Right renal pelvis (tissue), 4 donors: ENCODE measurements at places on chromosomes 1 and 21. TPM values are rescaled to one million over a fixed set of nuclear protein-coding genes. Genes with fewer than 3 reads are reported as not detected.

DNA sequence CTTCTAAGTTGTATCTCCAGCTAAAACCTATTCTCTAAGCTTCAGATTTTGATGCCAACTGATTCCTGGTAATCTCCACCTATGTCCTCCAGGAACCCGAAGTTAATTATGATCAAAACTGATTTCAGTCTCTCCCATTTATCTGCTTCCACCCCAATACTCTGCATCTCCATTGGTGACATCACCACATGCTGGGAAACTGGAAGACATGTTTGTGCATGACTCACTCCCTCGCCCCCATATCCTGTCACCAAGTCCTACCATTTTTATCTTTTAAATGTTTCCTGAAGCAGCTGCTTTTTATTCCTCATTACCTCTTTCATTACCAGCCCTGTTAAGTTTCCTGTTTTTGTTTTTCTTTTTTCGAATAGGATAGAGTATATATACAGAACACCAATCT lies 228.5 kb downstream of the LRRC40 start:
- no peak for DNase-seq

DNA sequence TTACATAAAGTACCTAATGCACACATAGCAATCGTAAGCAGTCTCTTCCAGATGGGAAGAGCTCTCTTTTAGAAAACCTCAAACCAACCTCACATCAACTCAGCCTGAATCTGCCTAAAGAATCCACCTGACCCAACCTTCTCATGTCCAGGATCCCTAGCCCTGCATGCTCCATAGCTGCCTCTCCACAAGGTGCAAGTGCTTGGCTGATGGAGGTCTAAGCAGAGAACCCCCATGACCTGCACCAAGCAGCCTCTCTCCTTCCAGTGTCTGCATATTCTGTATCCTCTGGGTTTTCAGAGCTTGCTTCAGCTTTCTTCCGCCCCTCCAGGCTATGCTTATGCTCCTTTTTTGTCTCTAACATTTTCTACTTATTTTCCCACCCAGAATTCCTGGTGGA lies 2.5 kb downstream of the LY9 start:
- no peak for DNase-seq

DNA sequence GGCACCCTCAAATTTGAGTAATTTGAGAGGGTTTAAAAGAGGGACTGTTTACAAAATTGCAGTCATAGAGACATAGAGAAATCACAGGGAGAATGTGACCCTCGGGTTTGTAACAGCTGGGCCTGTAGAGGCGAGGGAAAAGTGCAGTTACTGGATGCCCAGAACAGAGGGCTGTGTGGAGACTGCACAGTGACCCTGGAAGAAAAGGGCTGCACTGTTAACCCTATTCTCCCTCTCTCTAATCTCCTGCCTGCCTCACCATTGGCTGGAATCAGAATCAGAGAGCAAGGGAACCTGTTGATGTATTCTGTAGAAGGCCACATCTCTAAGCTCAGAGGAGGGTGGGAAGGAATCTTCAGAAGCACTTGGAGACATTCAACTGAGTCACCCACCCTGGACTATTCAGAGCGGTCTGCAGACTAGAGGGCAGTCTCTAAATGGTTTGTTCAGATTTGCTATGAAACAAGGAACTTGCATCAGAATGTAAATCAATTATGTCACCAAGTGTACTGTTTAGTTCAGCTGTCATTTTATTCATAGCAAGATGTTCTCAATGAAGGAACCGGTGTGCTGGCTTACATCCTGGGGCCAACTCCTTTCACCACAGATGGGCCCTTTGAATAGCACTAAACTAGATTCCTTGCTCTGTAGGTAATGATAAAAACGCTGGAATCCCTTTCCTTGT lies 132.2 kb upstream of the HOOK1 start:
- DNase-seq = no peak

DNA sequence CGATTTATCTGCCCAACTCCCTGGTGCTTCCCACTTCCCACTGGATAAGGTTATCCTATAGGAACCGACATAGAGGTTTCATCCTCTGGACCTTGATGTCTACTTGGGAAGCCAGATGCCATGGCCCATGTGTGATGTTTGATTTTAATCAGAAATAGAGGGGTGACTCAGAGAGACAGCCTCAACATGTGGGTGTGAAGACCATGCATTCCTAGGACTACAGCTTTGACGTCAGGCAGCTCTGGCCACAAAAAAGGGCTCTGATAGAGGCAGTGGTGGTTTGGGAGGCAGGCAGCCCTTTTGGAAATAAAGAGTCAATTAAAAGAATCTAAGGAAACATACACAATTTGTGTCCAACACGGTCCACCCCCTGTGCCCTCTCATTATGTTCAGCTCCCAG lies 5.2 kb upstream of the SH2D2A start:
- DNase-seq = no peak

DNA sequence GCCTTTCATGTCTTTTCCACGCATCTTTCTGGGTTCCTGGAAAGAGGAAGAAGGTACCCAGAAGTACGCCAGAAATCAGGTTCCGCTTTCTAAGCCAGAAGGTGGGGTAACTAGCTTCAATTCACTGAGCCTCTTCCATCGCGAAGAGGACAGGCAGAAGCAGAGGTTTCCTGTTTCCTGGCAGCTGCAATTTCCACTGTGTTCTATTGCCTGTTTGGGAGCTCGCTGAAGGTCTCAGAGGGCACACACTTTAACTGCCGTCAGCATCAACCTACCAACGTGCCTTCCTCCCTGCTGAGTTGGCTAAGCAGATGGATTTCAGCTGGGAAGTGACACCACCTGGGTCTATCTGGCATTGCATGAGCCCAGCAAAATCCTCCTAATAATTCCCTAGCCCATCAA lies 10.0 kb downstream of the NCF2 start:
- peak; percentile 31 for DNase-seq

DNA sequence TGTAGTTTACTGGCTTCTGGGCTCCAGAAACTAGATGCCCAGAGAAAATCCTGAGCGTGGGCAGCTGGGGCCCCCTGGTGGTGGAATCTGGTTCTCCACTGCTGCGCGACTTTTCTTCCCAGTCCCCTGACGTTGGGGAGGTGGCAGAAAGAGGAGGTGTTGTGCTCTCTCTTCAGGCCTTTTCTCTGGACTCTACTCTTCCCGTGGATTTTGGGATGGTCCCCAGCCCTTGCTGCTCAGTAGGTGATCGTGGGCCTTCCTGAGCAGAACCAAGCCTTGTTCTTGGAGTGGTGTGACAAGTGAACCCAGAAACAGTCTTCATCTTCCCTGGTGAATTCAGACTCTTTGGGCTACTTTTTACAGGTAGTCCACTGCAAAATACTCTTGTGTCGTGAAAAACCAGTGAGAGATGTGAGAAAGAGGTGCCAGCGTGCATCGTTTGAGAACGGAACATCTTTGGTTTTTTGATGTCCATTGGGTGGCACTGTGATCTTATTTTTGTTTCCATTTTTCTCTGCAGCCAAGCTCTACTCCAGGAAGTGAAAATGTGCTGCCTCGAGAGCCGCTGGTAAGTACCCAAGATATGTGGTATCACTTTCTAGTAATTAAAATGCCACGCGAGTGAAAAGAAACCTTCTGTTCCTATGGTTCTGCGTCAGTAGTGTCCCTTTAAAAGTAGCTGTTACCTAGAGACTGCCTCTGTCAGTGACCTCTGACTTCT lies 20.2 kb downstream of the PEX14 start:
- DNase-seq = no peak

- DNase-seq = no peak
Measured at GRCh38 chr1:202850593-202851362, 38.2 kb downstream of the RABIF start.

GRCh38 chr1:13703128-13703513 lies 3.1 kb downstream of the PRDM2 start:
- no peak for DNase-seq

DNA sequence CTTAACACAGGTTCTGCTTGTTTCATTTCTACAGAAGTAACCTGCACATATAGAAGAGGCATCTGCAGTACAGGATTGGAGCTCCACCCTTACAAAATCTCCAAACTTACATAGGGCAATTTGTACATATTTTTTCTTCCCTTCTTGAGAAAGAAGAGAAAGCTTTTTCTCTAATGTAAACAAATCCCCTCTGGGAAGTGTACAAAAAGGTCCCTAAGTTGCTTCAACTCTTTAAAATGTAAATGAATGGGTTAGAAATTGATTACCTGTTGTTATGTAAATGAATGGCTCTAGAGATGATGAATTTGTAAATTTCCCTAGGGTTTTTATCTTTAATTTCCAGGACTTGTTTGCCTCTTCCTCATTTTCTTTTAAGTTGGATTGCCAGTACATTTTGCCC lies 1183.7 kb downstream of the MRPL39 start:
- no peak for DNase-seq

- DNase-seq = no peak
Measured at GRCh38 chr21:38741950-38742256, 63.8 kb upstream of the ETS2 start.

DNA sequence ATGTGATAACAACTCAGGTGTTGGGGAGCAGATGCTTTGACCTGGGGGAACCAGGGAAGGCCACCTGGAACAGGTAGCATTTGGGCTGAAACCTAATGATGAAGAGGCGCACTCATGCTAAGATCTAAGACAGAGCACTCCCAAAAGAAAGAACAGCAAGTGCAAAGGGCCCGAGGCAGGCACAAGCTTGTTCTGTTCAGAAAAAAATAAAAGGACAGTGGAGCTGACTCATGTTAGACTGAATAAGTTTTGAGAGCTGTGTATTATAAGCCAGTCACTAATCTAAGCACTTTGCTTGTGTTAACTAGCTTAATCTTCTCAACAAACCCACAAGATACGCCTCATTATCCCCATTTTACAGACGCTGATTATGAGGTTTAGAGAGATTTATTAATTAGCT lies 90.1 kb downstream of the MATN1 start:
- no peak for DNase-seq

GRCh38 chr1:24418898-24419628 lies 3.5 kb downstream of the NIPAL3 start:
- DNase-seq = no peak

GRCh38 chr1:156795787-156796186 lies 20.9 kb downstream of the SH2D2A start:
- DNase-seq = no peak

DNA sequence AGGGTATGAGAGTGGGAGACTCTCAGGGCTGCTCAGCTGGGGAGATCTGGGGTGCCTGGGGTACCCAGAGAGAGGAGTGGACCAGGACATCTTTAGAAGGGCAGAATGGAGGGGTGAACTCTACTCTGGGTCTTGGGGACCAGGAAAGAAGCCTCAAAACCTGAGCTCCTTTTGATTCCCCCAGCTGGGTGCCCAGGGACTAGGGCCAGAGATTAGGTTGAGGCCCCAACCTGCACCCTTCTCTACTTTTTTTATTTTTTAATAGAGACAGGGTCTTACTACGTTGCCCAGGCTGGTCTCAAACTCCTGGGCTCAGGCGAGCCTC lies 1.9 kb downstream of the PDZK1IP1 start:
- DNase-seq = no peak

- no peak for DNase-seq
Measured at GRCh38 chr1:12480748-12481362, 137.2 kb downstream of the DHRS3 start.

GRCh38 chr1:107941531-107941930 lies 23.4 kb downstream of the VAV3 start:
- DNase-seq = no peak

DNA sequence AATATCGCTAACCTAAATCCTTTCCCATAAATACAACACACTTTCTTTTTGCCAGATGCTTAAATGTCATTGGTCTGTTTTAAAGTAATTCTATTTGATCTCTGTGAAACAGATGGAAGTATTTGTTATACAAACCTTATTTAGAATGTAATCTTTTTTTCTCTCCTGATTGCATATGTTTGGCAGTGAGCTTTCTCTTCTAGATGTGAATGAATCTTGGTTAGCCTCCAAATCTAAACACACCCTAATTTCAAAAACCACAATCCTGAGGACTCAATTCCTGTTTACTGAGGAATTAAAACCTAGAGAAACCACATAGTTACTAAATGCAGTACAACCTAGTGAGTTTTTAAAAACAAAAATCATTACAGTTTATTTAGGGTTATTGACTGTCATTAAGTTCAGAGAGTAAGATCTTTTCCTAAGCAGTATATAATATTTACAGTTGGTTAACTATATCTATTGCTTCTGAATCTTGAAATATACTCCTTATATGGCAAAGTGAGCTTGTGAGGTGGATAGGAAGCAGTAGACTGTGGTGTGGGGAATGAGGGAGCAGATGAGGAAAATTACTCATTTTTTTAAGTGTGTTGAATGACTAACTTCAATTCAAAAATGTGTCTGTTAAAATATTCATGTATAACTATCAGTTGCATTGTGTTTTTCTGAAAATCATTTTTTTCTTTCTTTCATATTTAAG lies 218.7 kb downstream of the FMN2 start:
- no peak for DNase-seq

GRCh38 chr1:202240956-202241355 lies 47.4 kb downstream of the LGR6 start:
- DNase-seq = no peak

DNA sequence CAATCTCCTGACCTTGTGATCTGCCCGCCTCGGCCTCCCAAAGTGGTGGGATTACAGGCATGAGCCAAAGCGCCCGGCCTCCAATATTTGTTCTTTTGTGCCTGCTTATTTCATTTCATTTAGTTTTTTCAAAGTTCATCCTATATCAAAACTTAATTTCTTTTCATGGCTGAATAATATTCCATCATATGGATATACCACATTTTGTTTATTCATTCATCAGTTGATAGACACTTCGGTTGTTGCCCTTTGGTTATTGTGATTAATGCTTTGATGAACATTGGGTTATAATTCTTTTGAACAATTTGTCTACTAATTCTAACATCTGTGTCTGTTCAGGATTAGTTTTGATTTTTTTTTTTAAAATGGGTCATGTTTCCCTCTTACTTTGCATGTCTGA lies 41.7 kb downstream of the SFPQ start:
- no peak for DNase-seq

DNA sequence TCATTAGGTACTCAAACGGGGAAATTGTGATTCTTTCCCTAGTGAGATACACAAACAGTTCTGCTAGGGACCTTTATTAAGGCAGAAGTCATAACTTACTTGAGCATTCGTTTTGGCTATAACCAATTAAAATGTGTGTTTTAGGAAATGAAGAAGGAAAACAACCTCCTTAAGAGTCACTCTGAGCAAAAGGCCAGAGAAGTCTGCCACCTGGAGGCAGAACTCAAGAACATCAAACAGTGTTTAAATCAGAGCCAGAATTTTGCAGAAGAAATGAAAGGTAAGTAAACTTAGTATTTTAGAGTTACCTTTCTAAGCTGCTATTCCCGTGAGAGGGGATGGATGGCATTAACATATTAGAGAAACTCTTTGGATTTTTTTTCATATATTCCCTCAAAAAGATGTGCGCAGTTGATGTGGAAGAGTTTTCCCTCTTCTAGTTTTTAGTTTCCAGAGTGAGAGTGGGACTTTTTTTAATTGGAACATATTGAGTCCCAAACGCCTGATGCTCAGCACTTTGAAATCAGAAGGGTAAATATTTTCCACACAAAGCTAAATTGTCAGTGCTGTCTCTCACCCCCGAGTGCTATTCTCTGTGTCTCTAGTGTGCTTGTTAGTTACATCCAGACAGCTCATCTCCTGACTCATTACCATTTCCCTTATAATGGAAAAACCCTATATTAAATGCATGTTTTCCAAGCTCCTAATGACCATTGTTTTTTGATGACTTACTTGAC lies 34.9 kb downstream of the CENPF start:
- DNase-seq = peak; percentile 9

- DNase-seq = no peak
Measured at GRCh38 chr1:11364170-11364569, 91.2 kb downstream of the UBIAD1 start.

The KRTAP7-1 gene
- polyA plus RNA-seq = not detected

The RXFP4 gene
- 0.32 TPM for polyA plus RNA-seq

The MXRA8 gene
- 242 TPM for polyA plus RNA-seq

The TSPAN2 gene
- 43.2 TPM for polyA plus RNA-seq

The GCSAML gene
- 0.66 TPM for polyA plus RNA-seq

The CELA3A gene
- not detected for polyA plus RNA-seq

The ZRANB2 gene
- polyA plus RNA-seq = 169 TPM

The MARK1 gene
- 13.6 TPM for polyA plus RNA-seq

The RIMS3 gene
- 1.7 TPM for polyA plus RNA-seq
